Activated CD8-positive, alpha-beta T cell treated with anti-CD3 and anti-CD28 coated beads for 36 hours (primary cell): ENCODE measurements at places on chromosomes 16 and 17.
A peak's percentile ranks its signal among the peaks of the same experiment; 100 is the strongest.

GRCh38 chr17:17119533-17119932, 77.3 kb downstream of the MPRIP start:
- H3K27ac ChIP-seq = peak overlapping the region; percentile 93
- DNase-seq = peak; percentile 84
- H3K27me3 ChIP-seq = no peaks in the 10 kb centered on the region
- H3K36me3 ChIP-seq = peaks cover 2% of the 10 kb centered on the region

DNA sequence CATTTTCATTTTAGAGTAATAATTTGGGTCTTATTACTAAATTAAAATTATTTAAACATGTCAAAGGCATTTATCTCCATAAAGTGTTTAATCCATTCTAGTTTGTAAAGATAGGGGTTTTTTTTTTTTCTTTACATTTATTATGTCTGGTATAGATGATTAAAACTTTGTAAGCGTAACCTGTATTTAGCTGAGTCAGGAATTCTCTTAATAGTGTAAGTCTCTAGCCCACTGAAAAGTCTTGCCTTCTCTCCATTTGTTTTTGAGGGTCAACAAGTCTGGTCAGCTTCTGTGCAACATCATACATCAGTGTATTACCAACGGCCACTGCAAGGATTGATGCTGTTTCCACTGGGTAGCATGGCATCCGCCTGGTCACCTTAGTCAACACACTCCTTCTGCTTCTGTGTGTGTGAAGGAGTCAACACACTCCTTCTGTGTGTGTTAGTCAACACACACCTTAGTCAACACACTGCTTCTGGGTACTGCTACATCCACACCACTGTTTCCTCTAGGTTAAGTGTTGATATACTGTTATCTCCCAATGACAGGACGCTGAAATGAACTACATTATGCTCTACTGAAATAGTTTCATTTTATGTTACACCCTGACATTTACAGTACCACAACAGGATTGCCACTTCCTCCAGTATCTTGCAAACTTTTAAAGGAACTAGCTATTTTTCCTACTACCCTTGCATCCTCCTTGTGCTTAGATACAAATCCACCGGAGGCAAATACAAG, 37.3 kb upstream of the VWA3A start:
- peaks cover 14% of the 10 kb centered on the region for H3K36me3 ChIP-seq

GRCh38 chr16:50666658-50667496, 14.2 kb downstream of the SNX20 start:
- H3K27ac ChIP-seq = peak overlapping the region; percentile 81
- DNase-seq = peak; percentile 80
- H3K27me3 ChIP-seq = no peaks in the 10 kb centered on the region
- H3K36me3 ChIP-seq = peaks cover 14% of the 10 kb centered on the region
- H3K4me3 ChIP-seq = peak overlapping the region; percentile 53
- peaks cover 34% of the 10 kb centered on the region for H3K4me1 ChIP-seq

GRCh38 chr17:50583641-50584040, 23.1 kb downstream of the CACNA1G start:
- H3K4me1 ChIP-seq = no peaks in the 10 kb centered on the region
- DNase-seq = no peak
- H3K4me3 ChIP-seq = no peak overlapping the region
- no peaks in the 10 kb centered on the region for H3K36me3 ChIP-seq

GRCh38 chr16:5488581-5488980, 391.0 kb upstream of the EEF2KMT start:
- DNase-seq = no peak
- no peaks in the 10 kb centered on the region for H3K27me3 ChIP-seq
- H3K4me3 ChIP-seq = no peak overlapping the region
- no peaks in the 10 kb centered on the region for H3K36me3 ChIP-seq
